Stimulated activated CD8-positive, alpha-beta memory T cell treated with anti-CD3 and anti-CD28 coated beads, Interleukin-4, amount 100 ng/mL, for 1 hour (primary cell): ENCODE measurements at places on chromosomes 2 and 18.

DNA sequence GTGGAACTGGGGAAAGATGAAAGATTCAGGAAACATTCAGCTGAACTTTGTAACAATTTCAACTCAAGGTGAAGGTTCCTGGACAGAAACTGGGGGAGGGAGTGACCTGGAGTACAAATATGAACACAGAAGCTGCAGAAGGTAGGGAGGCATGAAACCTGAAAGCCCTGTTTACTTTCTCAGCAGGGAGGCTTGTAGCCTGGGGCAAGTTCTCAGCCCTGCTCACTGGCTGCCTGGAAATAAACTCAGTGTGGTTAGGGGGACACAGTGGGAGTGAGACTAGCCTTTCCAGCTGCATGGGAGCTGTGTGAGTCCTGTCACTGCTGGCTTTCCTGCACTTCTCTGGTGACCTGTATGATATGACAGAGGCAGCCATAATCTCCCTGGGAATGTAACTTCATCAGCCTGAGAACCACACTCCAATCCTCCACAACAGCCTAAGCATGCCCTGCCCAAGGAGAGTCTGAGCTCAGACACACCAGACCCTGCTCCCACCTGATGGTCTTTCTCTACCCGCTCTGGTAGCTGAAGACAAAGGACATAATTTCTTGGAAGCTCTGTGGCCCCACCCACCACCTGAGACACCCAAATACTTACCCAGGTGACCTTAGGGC lies 77.0 kb downstream of the ZSWIM2 start:
- no peak for DNase-seq

DNA sequence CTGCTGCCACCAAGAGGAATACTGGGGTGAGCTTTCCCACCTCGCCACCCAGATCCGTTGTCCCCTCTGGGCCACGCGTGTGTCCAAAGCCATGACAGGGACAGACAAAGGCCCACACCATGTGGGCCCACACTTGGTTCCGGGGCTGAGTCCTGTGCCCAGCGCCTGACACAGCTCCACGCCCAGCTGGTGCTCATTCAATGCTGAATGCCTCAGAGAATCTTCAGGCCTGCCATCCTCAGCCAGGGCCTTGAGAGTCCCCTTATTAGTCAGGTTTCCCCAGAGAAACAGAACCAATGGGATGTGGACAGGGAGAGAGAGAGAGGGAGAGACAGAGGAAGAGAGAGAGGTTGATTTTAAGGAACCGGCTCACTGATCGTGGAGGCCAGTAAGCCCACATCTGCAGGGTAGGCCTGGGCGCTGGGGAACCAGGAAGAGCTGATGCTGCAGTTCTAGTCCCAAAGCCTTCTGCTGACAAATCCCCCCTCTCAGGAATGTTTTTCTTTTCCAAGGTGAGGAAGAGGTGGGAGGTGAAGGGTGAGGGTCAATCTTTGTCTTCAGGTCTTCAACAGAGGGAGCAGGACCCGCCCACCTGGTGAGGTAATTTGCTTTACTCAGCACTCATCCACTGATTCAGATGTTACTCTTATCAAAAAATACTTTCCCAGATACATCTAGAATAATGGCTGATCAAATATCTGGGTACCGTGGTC lies 10.2 kb upstream of the SPATA3 start:
- DNase-seq: no peak

- no peak for DNase-seq
Observed at GRCh38 chr2:888906-889566, 61.6 kb upstream of the SNTG2 start.

DNA sequence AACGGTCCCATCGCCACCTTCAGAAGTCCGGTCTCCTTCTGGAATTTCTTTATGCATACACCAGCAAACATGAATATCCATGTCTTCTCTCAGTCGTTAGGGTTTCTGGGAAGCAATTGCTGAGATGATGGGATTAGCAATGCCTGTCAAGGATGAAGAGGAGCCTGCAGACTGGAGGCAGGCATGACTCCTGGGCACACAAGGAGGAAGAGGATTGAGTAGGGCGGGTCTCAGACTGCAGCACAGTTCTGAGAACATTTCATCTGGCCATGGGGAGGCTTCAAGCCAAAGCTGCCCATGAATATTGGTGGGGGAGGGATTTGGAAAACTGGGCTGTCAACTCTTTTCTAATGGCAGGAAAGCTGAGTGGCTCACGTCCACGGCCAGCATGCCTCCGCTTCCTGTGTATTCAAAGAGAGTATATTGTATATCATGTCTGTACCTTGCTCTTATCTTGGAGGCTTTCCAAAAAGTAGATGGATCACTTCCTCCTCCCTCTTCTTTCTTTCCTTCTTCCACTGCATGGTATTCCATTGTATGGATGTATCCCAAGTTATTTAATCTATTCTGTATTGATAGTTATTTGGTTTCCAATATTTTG lies 24.5 kb downstream of the MC2R start:
- no peak for DNase-seq

GRCh38 chr2:127324635-127325034 lies 30.7 kb upstream of the ERCC3 start:
- DNase-seq: no peak
